ENCODE measurements at places on chromosomes 1 and 21.

GRCh38 chr1:225329041-225329440 is 98.8 kb downstream of the LBR start:
- no peak for DNase-seq

- no peak for DNase-seq
These were observed 34.2 kb upstream of the COX20 start for GRCh38 chr1:244801246-244801645.

DNA sequence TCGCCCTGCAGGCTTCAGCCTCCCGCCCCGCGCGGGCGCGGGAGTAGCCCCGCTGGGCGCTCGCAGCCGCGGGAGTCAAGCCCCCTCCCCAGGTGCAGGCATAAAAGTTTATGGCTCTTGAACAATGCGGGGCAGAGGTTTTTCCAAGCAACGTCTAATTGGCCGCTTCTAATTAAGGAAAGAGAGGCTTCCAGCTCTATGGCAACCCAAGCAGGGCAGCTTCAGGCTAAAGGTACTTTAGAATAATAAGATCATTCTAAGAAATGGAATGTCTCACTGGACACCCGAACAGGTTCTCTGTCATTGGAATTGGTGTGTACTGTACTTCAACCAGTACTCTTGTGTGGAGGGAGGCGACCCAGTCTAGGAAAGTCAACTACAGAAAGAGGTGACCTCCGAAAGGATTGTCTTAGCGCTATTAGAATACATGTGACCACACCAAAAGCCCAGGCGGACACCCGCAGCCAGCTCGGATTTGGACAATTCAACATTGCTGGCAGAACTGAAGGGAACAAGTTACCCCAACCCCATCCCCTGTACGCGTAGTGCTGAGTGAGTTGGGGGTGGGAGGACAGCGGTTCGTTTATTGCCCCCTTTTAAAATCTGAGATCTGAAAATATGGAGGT is 12.5 kb downstream of the NR5A2 start:
- no peak for DNase-seq

DNA sequence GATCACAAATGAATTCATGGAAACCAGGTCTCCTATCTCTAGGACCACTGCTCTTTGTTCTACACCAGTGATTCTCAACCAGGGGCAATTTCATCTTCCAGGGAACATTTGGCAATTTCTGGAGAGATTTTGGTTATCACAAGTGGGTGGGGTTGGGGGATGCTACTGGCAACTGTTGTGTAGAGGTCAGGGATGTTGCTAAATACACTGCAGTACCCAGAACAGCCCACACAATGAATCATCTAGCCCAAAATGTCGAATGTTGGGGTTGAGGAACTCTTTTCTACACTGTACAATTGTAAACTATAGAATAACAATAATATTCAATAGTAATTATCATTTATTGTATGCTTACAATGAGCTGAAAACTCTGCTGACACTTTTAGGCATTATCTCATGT is 55.7 kb upstream of the UBE2U start:
- DNase-seq = no peak

DNA sequence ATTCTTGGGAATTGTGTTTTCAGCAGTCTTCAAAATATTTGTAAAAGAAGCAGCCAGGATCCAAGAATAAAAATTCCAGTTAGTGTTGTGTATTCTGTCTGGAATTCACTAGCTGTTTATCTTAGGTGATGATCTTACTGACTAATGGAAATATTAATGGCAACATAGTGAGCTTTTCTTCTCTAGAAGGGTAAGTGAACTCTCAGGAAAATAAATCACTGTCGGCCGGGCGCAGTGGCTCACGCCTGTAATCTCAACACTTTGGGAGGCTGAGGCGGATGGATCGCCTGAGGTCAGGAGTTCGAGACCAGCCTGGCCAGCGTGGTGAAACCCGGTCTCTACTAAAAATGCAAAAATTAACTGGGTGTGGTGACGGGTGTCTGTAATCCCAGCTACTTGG is 87.4 kb upstream of the KIF1B start:
- no peak for DNase-seq

DNA sequence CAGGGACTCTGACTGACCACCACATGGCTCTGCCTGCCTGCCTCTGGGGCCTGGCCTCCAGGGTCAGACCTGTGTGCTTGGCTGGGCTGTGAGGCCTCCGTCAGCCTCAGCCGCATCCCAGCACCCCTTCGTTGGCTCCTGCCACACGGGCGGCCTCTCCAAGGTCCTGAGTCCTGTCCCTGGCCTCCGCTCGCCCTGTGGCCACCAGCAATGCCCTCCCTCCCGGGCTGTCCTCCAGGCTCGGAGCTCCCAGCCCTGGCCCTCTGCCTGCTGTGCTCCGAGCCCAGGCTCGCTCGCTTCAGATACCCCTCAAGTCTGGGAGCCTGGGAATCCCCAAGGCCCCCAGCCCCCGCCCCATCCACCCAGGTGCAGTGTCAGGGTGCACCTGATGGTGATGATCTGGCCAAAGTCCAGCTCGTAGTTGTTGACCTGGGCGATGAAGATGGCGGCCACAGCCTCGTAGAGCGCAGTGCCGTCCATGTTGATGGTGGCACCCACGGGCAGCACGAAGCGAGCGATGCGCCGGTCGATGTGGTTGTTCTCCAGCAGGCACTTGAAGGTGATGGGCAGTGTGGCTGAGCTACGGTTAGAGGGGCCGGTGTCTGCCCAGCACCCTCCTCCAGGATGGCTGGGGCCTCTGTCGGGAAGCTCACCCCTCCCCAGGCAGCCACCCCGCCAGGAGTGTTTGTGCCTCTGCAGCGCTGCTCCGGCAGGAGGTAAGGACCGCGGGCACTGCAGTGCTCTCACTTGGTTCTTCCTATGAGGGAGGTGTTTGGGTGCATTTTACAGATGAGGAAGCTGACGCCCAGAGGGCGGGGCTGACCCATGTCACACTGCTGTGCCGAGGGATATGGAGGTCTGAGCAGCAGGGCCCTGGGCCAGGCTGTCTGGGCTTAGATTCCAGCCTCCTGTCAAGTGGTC is 28.5 kb downstream of the PODN start:
- DNase-seq = no peak

GRCh38 chr1:203464226-203464625 is 11.4 kb upstream of the PRELP start:
- DNase-seq = peak; percentile 65

GRCh38 chr1:244191581-244191980 is 140.5 kb downstream of the ZBTB18 start:
- no peak for DNase-seq

GRCh38 chr1:156801409-156802121 is 15.1 kb downstream of the SH2D2A start:
- DNase-seq = no peak

Measured in ovary (tissue), 10 donors.